ENCODE measurements at places on chromosomes 7 and 10. TPM values are rescaled to one million over a fixed set of nuclear protein-coding genes. Genes with fewer than 3 reads are reported as not detected.
A peak's percentile ranks its signal among the peaks of the same experiment; 100 is the strongest.

MMD2 gene
- 0.47 TPM for total RNA-seq

RARRES2 gene
- total RNA-seq: 0.86 TPM

PDE6C gene
- total RNA-seq: not detected

COL26A1 gene
- 66.2 TPM for total RNA-seq

DNA sequence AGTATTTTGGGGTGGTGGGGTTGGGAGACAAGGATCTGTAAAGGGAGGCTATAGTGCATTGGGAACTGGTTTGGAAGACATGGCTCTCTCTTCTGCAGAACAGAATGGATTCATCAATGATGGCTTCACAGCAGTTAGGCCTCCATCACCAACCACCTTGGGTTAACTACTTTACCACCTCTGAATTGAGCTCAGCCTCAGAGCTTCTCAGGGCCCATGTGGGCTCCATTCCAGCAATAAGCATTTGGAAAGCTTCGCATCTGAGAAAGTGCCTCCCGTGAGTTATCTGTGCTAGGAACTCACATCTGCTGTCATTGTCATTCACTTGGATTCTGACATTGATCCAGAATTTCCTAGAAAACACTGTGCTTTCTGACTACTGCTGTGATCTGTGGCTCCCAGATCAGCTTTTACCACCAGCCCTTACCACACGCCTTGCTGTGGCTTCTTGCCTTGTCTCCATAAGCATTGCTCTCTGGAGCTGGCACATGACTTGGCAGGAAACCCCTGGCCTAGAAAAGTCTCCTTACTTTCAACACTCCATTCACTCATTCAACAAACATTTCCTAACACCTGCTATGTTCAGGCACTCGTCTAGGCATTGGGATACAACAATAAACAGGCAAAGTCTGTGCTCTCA lies 70.7 kb upstream of the ADO start:
- no peaks in the 10 kb centered on the region for H3K36me3 ChIP-seq
- H3K4me3 ChIP-seq: no peak overlapping the region
- no peak overlapping the region for H3K27ac ChIP-seq
- DNase-seq: no peak
- H3K4me1 ChIP-seq: no peaks in the 10 kb centered on the region

GRCh38 chr7:127973832-127974231 lies 57.4 kb downstream of the LRRC4 start:
- peak overlapping the region; percentile 97 for H3K27ac ChIP-seq
- DNase-seq: no peak
- H3K36me3 ChIP-seq: peaks cover 14% of the 10 kb centered on the region
- H3K4me3 ChIP-seq: peak overlapping the region; percentile 76
- H3K4me1 ChIP-seq: peaks cover 47% of the 10 kb centered on the region

GRCh38 chr7:123871998-123872867 lies 27.3 kb downstream of the HYAL4 start:
- H3K4me1 ChIP-seq: no peaks in the 10 kb centered on the region
- no peaks in the 10 kb centered on the region for H3K36me3 ChIP-seq
- H3K27me3 ChIP-seq: no peaks in the 10 kb centered on the region
- no peak overlapping the region for H3K27ac ChIP-seq
- no peak overlapping the region for H3K4me3 ChIP-seq
- DNase-seq: peak; percentile 54

- no peaks in the 10 kb centered on the region for H3K36me3 ChIP-seq
- no peak overlapping the region for H3K27ac ChIP-seq
- no peak overlapping the region for H3K4me3 ChIP-seq
- no peak for DNase-seq
Measured at GRCh38 chr10:51244748-51245490, 170.6 kb downstream of the PRKG1 start.

GRCh38 chr10:125620401-125620800 lies 62.6 kb downstream of the TEX36 start:
- H3K4me3 ChIP-seq: no peak overlapping the region
- H3K36me3 ChIP-seq: no peaks in the 10 kb centered on the region
- H3K27ac ChIP-seq: no peak overlapping the region
- no peaks in the 10 kb centered on the region for H3K27me3 ChIP-seq
- DNase-seq: no peak

GRCh38 chr10:87608756-87609155 lies 50.9 kb upstream of the PAPSS2 start:
- no peak overlapping the region for H3K27ac ChIP-seq
- no peak overlapping the region for H3K4me3 ChIP-seq
- H3K27me3 ChIP-seq: peaks cover 5% of the 10 kb centered on the region
- DNase-seq: no peak
- peaks cover 6% of the 10 kb centered on the region for H3K36me3 ChIP-seq

- peaks cover 57% of the 10 kb centered on the region for H3K4me1 ChIP-seq
- peak overlapping the region; percentile 96 for H3K27ac ChIP-seq
- H3K36me3 ChIP-seq: no peaks in the 10 kb centered on the region
- no peak for DNase-seq
Measured at GRCh38 chr7:29288181-29289091, 93.9 kb downstream of the CHN2 start.

- no peak overlapping the region for H3K4me3 ChIP-seq
- no peaks in the 10 kb centered on the region for H3K27me3 ChIP-seq
- H3K27ac ChIP-seq: peak overlapping the region; percentile 70
- no peak for DNase-seq
- peaks cover 23% of the 10 kb centered on the region for H3K4me1 ChIP-seq
- peaks cover 11% of the 10 kb centered on the region for H3K36me3 ChIP-seq
Measured at GRCh38 chr10:49082766-49083165, 32.6 kb downstream of the VSTM4 start.

DNA sequence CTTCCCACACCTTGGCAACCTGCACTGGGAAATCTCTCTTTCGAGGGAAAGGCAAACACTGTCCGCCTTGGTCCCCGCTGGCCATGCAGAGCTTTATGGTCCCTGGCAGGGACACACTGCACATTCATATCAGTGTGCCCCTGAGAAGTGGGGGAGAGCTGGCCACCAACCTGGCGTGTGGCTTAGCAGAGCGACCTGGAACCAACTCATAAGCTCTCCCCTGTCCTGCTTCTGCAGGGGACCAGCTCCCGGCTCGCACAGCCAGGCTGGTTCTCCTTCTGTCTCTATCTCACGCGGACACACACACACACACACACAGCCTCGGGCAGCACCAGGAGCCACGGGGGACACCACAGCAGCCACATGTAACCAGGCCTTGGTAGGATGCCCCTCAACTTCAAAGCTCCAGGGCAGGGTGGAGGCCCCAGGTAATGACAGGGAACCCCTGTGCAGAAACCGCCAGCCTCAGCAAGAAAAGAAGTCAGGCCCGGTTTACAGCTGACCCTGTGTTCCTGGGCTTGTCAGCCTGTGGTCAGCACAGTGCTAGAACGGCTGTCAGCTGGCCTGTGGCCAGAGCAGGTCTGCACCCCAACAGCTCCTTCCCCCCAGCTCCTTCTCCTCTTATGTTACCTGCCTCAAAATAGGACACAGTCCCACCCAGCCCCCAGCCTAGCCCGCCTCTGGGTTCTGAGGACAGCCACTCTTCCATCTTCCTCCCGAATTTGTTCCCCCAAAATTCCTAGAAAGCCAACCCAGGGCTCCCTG lies 69.3 kb downstream of the OAT start:
- H3K27me3 ChIP-seq: no peaks in the 10 kb centered on the region
- DNase-seq: no peak
- no peak overlapping the region for H3K27ac ChIP-seq
- H3K4me3 ChIP-seq: no peak overlapping the region

DNA sequence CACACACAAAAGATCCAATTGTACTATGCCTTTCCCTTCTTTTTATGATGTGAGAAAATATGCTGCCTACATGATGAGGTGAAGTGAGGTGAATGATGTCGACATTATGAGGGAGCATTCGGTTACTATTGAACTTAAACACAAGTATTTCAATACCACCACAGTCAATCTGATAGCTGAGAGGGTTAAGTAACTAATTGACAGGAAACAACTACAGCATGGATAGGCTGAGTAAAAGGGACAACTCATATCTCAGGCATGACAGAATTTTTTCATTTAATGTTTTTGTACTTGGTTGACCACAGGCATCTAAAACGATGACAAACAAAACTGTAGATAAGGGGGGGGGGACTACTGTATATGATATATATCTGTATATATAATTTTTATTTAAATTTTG lies 488.9 kb downstream of the SH2D4B start:
- DNase-seq: no peak
- no peaks in the 10 kb centered on the region for H3K4me1 ChIP-seq
- no peaks in the 10 kb centered on the region for H3K36me3 ChIP-seq
- no peak overlapping the region for H3K27ac ChIP-seq
